Cortex of kidney (tissue), 1 donor: ENCODE measurements at places on chromosomes 3 and 15.
A peak's percentile ranks its signal among the peaks of the same experiment; 100 is the strongest.

DNA sequence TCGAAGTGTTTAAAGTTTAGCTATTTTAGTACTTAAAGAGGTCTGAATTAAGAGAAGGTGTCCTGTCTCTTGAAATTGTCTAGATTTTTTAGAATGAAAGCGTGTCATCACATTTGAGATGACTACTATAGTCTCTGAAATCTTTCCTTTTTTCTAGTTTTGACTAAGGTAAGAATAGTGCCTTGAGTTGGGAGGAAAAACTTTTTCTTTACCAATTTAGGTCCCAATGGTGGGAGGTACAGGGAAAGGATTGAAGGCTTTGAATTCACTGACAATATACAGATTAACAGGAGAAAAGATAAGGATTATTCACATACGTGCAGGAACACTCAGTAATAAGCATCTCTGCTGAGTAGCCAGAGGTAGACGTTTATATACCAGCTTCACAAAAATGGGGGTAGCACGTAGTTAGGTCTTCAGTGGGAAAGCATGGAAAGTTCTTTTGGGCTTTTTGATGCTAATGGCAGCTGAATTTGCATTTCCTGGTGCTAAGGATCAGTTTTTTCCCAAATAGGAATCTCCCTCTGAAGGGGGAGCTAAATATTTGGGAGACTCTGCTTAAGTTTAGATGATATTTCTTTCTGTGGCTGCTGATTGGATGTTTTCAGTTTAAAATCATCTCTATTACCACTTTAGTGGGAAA is 88.1 kb downstream of the VPS8 start:
- DNase-seq, result no peak

DNA sequence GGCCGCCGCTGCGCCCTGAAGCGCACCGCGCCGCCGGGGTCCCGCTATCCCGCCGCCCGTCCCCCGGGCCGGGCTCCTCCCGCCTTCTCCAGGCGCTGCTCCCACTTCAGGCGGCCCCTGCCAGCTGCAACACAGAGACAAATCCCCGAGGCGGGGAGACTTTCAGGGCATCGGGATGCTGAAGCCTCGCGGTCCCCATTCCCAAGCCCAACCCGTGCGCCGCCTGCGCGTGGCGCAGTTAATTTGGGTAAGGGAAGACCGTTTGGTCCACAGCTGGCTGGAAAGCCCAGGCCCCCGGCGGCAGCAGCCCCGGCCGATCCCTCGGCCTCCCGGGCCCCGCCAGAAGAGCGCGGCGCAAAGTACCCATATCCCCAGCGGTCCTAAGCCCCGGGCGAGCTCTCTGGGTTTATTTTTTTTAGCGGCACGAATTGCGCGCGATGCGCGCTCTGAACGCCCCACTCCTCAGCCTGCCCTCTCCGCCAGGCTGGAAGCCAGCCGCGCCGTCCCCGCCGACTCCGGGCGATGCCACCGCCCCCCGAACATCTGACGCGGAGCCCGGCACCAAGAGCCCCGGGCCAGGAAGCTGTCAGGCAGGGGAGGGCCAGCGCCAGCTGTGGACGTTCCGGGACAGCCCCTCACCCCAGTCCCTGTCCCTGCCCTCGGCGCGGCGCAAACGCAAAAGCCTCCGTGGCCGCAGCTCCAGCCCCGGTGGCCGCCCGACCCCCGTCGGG is 517 bp downstream of the FBN1 start:
- DNase-seq, result no peak

DNA sequence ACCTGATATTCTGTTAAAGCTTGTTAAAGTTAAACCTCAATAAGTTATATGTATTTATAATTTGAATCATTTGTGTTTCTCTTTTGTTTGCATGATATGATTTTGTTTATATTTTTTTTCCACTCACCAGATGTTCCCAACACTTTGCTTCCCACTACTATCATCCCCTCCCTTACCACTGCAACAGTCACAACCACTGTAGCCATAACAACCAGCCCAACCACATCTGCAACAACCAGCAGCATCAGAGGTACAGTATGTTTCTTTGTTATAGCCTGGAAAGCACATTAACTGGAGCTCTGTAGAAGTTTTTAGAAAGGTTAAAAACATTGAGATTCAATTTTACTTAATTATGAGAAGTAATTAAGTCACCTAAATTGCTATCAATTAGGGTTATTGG is 1011.9 kb downstream of the VGLL3 start:
- DNase-seq, result no peak

- no peak for DNase-seq
Measured at GRCh38 chr3:37993067-37993455, 2.5 kb downstream of the VILL start.

- no peak for DNase-seq
Measured at GRCh38 chr3:114308830-114309229, 15.0 kb downstream of the TIGIT start.

- DNase-seq, result no peak
Measured at GRCh38 chr3:177622520-177622919, 425.2 kb upstream of the TBL1XR1 start.

GRCh38 chr3:98593046-98593936 is at the start of gene CPOX:
TSS of gene CPOX (minus strand) at chr3:98593611. CDS start at chr3:98593504, 107 bp downstream.
- peak; percentile 9 for DNase-seq

DNA sequence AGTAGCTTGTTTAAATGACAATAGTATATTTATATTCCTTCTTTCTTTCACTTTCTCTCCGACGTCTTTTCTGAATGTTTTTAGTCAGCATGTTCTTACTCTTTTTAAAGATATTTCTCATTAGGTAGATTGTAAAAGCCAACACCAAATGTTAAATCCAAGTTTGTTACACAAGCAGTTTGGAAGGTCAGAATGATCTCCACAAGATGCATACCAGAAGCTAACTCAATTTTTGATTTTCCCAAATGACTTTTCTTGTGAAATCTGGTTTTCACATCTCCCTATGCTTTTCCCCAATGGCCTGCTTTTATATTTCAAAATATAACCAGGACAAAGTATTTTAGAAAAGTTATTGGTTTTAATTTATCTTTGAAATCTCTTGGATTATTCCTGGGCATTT is 49.7 kb upstream of the TPRG1 start:
- no peak for DNase-seq

DNA sequence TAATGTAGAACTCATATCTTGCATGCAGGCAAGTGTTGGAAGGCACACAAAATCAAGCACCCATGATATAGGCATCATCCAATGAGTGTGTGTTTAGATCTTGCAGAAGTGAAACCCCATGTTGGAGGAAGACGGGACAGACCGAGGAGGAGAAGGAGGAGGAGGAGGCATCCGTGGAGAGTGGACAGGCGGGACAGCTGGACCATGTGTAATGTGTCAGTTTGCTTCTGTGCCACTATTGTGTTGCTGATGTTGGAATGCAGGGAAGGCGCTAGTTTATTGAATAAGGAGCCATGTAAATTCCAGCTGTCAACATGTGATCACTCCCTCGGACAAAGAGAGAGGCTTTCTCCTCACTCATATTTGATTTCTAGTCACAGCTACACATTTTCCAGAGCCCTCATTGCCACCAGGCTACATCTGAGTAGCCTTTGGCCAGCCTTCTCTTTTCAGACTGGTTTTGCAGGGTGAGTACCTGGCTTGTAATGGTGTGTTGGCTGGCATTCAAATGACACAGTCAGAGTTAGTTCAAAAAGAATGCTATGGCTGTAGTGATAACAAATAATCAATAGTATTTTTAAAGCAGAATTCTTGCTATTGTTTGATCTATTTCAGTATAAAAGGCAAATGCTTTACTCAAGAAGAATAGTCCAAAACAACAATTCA is 1037.6 kb upstream of the NR2F2 start:
- DNase-seq, result no peak

- DNase-seq, result no peak
Measured at GRCh38 chr3:34056951-34057390, 258.5 kb downstream of the PDCD6IP start.

GRCh38 chr3:123571264-123571972 is 13.4 kb downstream of the HACD2 start:
- no peak for DNase-seq

- no peak for DNase-seq
Measured at GRCh38 chr3:134242649-134243617, 7.7 kb downstream of the RYK start.

DNA sequence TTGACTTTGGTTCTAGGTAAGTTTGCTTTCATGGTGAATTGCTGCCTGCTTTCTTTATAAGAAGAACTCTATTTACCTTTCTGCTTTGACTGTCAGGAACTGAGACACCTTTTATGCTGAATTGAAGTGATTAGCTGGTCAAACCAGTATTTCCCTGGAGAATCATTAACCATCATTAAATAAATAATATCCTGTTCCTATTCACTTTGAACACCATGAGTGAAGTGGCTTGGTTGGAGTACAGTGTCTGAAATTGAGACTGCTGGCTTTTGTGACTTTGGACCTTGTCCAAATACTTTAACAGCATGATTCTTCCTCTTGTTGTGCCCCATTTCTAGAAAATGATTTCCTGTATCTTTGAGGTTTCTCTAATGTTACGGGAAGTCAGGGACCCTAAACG is 5.6 kb upstream of the TMEM62 start:
- no peak for DNase-seq

GRCh38 chr15:88779944-88780343 is 23.3 kb upstream of the ACAN start:
- no peak for DNase-seq

DNA sequence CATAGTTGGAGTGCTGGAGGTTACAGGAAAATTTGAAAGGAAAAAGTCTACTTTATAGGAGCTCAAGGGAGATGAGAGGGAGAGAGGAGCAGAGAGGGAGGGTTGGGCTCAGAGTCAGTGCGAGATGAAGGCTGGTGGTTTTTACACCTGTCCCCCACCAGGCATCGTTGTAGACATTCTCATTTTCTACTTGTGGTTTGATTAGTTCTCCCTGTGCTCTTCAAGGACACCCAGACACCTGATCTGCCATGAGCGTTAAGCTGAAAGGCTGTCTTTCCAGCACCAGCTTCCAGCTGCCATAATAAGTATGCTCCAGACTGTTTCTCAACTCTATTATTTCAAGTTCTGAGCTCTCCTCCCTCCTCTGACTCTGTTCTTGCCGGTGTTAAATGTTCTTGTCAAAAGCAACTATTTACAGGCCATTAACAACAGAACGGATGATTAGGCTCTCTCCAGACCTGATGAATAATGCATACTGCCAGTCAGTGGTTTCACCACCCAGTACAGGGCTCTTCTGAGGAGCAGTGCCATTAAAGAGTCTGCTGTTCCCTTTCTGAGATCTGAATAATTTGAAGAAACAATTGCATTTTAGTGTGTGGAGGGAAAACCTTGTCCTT is 514.6 kb upstream of the MCTP2 start:
- no peak for DNase-seq

- DNase-seq, result no peak
Measured at GRCh38 chr3:195556390-195556789, 13.3 kb upstream of the PPP1R2 start.

DNA sequence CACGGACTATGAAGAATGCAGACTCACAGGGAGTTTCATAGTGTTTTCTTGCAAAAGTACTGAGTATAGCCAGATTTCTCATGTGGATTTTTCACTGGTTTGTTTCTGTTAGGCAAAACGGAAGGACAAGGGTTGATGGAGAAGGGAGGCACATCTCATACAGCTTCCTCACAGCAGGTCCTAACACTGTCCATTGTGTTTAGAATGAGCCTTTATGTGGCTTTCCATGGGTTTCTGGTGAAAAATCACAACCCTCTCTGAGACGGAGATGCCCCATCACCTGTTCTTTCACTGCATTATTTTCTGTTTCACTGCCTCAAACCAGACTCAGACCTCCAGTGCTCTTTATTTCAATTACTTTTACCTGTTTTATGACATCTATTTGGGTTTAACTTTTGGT is 25.0 kb upstream of the LIPC start:
- no peak for DNase-seq

DNA sequence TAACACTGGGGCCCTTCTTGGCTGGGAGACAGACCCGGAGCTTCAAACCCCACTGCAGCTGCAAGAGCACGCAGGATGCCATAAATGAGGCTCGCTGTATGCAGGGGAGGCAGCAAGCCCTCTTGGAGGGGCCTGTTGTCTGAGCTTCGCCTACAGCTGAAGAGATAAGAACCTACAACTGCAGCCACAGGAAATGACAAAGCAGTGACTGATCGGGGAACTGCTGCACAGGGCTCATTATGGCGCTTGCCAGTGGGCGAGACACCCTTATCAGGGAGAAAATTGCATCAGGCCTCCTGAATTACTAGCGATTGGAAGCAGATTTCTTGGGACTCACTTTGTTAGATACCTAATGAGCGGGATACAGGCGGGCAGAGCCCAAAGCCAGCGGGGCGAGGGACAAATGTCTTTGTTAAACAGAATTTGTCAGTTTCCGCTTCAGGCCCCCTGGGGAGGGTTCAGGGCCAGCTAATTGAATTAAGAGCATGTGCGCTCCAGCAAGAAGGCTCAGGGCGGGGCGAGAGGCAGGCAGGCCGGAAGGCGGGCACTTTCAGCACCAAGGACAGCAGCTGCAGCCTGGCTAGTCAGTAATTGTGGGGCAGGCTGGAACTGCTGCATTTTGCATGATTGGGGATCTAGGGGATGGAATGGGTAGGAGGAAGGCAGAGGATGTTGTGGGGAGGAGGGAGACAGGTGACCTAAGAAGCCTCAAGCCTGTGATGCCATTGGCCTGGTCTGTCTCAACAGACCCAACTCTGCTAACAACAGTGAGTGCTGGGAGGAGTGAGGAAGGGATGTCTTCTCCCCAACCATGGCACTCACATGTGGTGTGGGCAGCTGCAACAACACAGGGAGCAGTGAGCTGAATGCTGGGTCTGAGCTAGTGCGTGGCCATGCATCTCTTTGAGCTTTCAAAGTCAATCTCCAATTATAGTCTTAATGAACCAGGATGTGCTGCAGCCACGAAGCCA is 55.3 kb downstream of the CCDC33 start:
- DNase-seq, result no peak

GRCh38 chr15:73927476-73928240 is 1.4 kb downstream of the LOXL1 start:
- no peak for DNase-seq

GRCh38 chr15:80599359-80599758 is 95.8 kb upstream of the ABHD17C start:
- DNase-seq, result no peak

- no peak for DNase-seq
Measured at GRCh38 chr3:186333256-186333655, 28.8 kb downstream of the DGKG start.

DNA sequence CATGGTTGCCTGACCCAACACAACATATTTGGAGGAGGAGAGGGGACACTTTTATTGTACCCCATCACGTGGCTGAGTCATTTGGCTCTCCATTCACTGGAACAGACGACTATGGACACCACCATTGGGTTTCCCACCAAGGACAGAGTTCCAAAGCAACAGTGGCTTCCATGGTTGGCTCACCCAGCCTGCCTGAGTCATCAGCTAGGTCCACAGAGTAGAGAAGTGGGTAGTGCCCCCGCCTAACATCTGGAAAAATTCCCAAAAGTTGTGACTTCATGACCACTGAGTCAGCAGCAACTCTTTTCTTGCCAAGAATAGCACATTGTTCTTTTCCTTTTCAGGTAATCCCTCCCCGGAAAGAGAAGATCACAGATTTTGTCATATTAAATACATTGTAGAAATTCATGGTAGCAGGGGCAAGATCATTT is 3.0 kb upstream of the PPP1R2 start:
- DNase-seq, result no peak

DNA sequence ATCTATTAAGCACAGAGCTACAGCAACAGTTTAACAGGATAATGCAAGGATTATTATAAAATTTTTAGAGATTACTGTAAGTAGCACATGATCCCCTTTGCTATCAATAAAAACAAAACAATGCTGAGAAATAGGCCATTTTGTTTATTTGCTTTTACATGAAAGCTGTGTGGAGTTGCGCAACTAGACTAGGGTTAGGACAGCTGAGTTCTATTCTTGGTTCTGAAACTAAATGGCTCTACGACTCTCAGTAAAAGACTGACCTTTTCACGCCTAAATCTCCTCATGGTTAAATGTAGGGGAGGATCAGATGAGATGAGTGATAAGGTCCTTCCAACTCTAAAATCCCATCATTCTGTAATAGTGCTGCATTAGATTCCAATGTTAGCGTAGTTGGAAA is 25.0 kb downstream of the KCNMB2 start:
- no peak for DNase-seq
